Cortex of kidney (tissue), 1 donor: ENCODE measurements at places on chromosomes 16 and 17.

DNA sequence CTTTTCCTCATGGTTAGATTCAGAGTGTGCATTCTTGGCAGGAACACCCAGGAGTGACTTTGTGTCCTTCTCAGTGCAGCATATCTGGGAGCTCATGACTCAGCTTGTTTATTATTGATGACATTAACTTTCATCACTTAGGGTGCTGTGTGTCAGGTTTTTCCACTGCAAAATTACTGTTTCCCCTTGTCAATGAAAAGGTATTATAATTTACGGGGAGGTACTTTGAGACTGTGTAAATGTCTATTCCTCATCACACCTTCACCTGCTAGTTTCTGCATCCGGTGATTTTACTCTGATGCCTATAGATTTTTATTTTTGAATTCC lies 50.5 kb downstream of the WWP2 start:
- DNase-seq: no peak

DNA sequence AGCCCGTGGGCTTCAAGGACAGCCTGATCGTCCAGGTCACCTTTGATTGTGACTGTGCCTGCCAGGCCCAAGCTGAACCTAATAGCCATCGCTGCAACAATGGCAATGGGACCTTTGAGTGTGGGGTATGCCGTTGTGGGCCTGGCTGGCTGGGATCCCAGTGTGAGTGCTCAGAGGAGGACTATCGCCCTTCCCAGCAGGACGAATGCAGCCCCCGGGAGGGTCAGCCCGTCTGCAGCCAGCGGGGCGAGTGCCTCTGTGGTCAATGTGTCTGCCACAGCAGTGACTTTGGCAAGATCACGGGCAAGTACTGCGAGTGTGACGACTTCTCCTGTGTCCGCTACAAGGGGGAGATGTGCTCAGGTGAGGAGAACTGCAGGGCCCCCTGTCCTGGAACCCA lies 31.5 kb upstream of the EFCAB13 start:
- DNase-seq: no peak

DNA sequence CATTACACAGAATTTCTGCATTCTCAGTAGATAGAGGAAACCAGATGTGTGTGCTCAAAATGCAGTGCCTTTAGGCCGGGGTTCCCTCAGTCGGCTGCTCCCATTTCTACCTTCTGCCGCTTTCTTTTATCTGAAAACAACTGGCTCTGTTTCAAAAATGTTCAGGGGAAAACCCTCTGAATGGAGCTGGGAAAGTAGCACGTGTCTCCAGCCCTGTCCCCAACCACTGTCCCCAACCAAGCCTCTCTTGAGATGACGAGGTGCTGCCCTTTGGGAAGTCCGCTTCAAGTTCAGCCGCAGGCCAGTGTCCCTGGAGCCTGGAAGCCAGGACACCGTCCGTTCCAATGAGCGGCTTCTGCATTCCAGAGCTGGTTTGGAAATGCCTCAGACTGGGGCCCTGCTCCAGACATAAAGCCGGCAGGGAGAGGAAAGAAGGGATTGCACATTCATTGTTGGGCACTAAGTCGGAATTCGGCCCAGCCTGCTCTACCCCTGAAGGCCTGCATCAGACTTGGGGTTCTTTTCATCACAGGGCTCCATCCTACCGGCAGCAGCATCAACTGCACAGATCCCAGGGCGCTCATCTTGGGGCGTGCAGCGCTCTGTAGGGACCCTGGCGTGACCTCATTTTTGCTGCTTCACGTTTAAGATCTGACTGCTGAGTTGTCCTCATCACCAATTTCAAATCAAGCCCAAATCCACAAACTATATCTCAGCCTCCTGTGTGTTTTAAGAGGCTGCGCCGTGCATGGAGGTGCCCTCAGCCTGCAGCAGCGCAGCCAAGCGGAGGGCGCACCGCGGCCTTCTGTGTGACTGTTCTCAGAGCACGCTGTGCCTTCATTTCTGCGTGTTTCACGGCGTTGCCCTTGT lies 111.3 kb downstream of the BANP start:
- DNase-seq: no peak

- no peak for DNase-seq
Observed at GRCh38 chr16:55478827-55479429, at the start of gene MMP2. Gene MMP2, plus strand, starts transcription at chr16:55479198. Its CDS starts 282 bp downstream, at chr16:55479480.

- no peak for DNase-seq
Observed at GRCh38 chr16:89847051-89847939, 19.0 kb downstream of the SPIRE2 start.

- no peak for DNase-seq
Observed at GRCh38 chr16:81539759-81540472, 95.3 kb downstream of the CMIP start.

DNA sequence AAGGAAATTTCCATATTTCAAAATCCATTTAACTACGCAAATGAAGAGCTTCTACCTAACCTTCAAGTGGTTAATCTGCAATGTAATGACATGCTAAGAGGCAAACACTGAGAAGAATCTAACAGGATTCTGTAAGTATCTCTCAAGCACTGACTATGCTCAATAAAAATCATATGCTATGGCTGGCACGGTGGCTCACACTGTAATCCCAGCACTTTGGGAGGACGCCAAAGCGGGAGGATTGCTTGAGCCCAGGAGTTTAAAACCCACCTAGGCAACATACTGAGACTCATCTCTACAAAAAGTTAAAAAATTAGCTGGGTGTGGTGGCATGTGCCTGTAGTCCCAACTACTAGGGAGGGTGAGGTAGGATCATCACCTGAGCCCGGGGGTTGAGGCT lies 32.7 kb downstream of the GNA13 start:
- no peak for DNase-seq

DNA sequence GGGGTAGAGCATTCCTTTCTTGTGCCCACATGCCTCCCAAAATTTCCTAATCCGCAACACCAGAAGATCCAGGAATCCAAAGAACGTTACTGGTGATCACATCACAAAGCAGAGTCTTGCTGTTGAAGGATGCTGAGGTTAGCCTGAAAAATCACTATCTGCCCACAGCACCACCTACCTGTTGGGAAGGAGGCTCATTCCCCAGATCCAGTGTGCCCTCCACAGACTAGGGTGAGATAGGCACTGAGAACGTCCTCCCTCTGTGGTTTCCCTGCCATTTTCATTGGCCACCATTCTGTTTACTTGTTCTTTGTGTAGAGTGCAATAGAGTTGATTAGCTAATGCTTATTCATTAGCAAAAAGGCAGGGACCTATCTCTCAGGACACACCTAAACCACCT lies 30.3 kb downstream of the RCVRN start:
- DNase-seq: no peak

- DNase-seq: no peak
Observed at GRCh38 chr17:228951-229708, 47.7 kb upstream of the DOC2B start.

DNA sequence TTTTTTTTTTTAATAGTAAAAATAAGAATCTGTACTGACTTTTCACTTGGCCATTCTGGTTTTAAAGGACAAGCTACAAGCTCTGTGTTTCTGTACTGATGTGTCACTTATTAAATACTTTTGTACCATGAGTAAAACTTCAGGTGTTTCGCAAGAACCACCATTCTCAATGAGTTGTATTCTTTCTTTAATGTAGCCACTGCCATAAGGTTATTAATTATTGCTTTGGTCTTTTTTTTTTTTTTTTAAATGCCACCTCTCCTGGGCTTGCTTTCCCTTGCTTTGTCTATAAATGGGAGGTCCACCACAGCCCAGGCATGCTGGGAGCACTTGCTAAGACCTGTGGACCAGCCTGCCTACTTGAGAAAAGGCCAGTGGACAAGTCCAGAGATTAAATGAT lies 8.4 kb downstream of the ARL2BP start:
- DNase-seq: no peak

DNA sequence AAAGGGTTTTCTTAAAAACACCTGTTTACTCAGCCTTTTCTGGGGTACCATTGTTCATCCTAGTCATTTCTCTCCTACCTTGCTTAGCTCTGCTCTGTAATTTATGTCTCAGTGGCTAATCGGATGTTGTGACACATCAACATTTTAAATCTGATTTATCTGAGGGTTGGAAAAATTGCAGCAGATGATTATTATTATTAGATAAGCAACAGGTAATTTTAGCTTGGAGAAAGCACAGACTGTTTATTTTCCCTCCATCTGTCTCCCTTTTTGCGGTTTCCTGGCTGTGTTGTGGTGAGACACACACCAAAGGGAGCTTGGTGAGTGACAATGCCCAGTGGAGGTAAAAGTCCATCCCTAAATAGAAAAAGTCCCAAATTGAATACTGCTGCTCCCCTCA lies 389.9 kb downstream of the UTP18 start:
- DNase-seq: no peak

GRCh38 chr17:44000141-44000860 lies 4.1 kb upstream of the NAGS start:
- DNase-seq: no peak

GRCh38 chr17:75241143-75241430 lies 20.3 kb downstream of the GGA3 start:
- DNase-seq: no peak

GRCh38 chr16:84334482-84334881 lies 33.9 kb upstream of the ATP2C2 start:
- DNase-seq: no peak

GRCh38 chr17:68803164-68803929 lies 151.8 kb downstream of the ABCA8 start:
- no peak for DNase-seq

- no peak for DNase-seq
Observed at GRCh38 chr16:10112021-10112420, 70.2 kb downstream of the GRIN2A start.

DNA sequence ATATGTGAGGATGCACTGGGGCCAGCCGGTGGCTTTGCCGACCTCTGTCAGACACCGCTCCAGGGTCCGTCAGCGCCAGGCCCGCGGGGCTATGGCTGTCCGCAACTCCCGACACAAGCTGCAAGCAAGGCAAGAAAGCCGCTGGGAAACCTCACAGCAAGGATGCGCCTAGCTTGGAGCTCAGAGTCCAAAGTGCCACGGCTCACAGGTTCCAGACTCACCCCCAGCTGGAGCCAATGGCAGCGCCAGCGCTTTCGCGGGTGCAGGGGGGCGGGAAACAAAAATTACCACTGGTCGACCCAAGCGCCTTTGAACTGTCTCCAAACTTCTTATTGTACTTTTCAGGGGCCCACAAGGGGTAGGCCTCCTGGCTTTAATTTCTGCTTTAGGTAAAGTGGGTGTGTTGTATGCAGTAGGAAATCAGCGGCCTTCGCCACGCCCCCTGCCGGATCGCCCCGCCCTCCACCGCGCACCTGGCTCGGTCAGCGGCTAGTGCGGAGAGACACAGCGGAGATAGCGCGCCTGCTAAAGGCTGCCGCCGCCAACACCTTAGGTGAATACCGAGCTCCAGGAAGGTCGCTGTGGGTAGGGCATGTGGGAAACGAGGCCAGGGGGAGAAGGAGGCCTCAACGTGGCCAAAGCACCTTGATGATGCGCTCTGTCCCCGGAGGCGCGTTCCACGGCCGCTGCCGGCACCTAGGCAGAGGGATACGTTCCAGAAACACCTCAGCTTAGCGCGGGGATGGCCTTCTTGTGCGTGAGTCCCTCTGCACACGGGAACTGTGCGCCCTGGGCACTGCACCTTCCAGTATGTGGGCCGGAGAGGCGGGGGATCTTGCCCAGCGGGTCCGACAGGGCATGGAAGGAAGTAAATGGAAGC lies 61.0 kb upstream of the RBL2 start:
- no peak for DNase-seq

DNA sequence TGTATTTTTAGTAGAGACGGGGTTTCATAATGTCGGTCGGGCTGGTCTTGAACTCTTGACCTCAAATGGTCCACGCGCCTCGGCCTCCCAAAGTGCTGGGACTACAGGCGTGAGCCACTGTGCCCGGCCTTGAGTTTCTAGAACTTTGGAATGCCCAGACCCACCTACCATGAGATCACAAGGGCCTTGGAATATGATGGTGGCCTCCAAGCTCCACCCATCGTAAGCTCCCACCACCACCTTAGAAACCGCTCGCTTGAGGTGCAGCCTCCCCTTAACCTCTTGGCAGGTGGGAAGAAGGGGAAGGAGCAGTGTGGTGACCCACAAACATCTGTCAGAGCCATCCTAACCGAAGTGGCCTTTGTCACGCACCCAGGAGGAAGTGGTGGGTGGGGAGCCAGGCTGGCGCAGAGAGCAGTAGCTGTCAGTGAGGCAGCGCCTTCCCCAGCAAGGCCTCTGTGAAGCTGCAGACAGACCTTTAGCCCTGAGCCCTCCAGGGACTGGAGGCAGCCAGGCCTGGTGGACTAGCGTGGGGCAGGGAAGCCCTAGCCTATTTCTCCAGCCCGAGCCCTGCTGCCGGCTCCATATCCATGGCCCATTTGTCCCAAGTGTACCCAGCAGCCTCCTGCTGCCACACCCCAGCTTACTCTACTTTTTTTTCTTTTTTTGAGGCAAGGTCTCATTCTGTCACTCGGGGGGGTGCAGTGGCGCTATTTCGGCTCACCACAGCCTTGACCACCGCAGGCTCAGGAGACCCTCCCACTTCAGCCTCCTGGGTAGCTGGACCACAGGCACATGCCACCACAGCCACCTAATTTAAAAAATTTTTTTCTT lies 13.1 kb upstream of the SEPHS2 start:
- DNase-seq: no peak

DNA sequence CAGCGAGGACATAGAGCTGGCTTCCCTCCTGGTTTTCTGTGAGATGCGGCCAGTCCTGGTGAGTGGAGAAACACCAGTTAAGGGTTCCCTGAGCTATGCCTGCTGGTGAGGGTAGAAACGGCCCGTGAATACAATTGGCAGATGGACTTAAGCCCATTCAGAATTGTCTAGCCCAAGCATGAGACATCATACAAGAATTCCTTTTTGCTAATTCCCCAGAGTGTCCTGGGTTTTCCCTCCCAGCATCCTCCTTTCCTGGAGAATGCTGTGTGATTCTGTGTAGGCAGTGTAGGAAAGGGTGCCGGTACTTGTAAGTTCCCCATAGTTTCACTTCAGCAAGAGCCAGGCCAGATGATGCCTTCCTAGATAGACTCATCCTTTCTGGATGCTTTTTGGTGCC lies 65.1 kb downstream of the SDR42E1 start:
- DNase-seq: no peak

DNA sequence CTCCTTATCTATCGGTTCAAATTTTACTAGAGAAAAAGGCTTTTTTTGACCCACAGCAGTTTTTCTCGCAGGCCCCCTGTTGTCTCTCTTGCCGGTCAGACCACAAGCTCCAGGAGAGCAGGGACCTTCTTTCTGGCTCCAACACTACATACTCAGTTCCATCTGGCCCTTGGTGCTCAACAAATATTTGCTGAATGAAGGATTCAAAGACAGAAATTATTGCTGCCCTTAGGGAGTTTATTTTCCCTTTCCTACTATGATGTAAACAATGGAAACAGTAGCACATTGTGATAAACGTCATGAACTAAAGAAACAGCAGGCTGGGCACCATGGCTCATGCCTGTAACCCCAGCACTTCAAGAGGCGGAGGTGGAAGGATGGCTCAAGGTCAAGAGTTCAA lies 59.0 kb upstream of the ATP2A3 start:
- no peak for DNase-seq

DNA sequence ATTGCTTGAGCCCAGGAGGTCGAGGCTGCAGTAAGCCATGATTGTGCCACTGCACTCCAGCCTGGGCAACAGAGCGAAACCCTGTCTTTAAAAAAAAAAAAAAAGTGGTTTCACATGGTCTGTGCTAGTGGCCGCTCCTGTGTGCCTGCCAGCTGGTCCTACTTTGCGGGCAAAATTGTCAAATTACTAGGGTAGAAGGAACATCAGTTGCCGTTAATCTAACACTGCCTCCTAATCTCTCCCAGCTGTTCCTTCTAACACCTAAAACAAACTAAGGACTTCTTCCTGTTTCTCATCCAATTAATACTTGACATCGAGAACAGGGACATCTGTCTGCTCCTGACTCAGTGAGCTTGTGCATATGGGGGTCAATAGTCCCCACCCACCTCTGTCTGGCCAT lies 23.9 kb downstream of the TMEM11 start:
- DNase-seq: no peak

- no peak for DNase-seq
Observed at GRCh38 chr17:13869331-13869940, 199.9 kb upstream of the COX10 start.

- no peak for DNase-seq
Observed at GRCh38 chr17:65498816-65499215, 62.6 kb downstream of the AXIN2 start.
